ENCODE measurements at places on chromosomes 6 and 20.

DNA sequence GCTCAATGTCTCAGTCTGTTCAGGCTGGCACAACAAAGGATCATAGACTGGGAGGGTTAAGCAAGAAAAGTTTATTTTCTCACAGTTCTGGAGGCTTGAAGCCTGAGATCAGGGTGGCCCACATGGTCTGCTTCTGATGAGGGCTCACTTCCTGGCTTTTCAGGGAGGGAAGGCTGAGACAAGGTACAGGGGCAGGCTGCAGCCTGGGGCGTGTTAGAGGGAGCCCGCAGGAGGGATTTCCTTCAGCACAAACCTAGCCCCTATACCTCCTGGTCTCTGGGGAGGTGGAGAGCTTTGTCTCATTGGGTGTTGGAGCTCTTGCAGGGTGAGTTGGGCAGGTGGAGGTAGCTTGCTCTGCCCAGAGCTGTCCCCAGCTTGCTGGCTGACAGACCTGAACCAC lies 81.1 kb upstream of the GPR6 start:
- DNase-seq: no peak

GRCh38 chr20:53413186-53413631 lies 180.4 kb downstream of the ZNF217 start:
- peak; percentile 36 for DNase-seq

DNA sequence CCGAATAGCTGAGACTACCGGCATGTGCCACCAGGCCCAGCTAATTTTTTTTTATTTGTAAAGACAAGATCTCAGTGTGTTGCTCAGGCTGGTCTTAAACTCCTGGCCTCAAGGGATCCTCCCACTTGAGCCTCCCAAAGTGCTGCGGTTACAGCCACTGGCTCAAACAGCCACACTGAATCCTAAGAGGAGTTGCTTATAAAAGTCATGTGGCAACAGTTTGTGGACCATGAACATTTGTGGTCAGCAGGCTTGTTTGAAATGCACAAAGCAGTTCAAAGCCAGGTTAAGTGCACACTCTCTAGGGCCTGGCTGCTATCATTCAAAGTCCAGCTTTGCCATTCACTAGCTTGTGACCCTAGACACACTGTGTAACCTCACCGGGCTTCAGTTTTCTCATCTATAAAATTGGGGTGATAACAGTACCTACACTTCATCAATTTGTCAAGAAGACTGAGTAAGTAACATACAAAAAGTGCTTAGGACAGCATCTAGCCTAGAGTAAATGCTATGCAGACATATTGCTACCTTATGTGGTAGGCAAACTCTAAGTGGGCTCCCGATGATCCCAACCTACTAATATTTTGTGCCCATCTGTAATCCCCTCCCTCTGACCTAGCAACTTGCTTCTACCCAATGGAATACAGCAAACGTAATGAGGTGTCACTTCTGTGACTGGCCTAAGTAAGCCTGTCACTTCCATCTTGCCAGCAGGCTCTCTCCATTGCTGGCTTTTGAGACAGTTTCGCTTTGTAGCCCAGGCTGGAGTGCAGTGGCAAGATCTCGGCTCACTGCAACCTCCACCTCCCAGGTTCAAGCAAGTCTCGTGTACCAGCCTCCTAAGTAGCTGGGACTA lies 122.9 kb downstream of the ZMYND8 start:
- DNase-seq: no peak

- DNase-seq: no peak
These were observed 89.8 kb upstream of the ATXN1 start for GRCh38 chr6:16851044-16851540.

GRCh38 chr6:22906091-22906549 lies 336.8 kb downstream of the HDGFL1 start:
- DNase-seq: no peak

- DNase-seq: no peak
These were observed 656.1 kb downstream of the EPHA7 start for GRCh38 chr6:92763274-92763584.

DNA sequence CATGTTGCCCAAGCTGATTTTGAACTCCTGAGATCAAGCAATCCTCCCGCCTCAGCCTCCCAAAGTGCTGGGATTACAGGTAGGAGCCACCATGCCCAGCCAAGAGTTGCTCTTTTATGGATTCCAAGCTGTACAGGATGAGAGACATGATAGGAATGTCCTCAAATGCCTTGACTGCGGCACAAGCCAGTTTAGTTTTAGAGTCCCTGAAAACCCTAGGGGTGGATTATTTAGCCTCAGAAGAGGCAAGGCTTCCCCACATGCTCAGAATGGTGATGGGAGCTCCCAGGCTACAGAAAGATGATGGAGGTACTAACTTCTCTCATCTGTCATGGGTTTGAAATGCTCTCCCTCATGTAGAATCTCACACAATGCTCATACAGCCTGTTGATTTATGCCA lies 280.5 kb upstream of the PRND start:
- DNase-seq: no peak

- no peak for DNase-seq
These were observed 31.8 kb downstream of the PIM1 start for GRCh38 chr6:37201726-37202125.

DNA sequence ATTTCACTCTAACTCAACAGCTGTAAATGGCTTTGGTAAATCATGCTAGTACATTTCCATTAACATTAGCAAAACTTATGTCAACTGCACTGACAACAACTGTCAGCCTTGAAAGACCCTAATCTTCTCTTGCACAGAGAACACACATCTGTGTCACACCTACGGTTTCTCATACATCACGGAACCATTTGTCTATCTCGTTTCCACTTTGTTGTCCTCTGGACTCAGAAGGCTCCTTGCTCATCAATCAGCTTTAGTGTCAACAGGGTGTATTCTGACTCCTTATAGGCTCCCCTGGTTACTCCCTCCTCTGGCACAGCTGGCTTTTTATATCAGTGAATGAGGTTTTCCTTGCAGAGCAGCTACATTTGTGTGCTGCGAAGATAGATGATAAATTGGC lies 49.3 kb downstream of the CD83 start:
- no peak for DNase-seq

GRCh38 chr20:41818991-41819390 lies 200.8 kb upstream of the CHD6 start:
- no peak for DNase-seq

- no peak for DNase-seq
These were observed 104.9 kb downstream of the SNX5 start for GRCh38 chr20:17863577-17864292.

DNA sequence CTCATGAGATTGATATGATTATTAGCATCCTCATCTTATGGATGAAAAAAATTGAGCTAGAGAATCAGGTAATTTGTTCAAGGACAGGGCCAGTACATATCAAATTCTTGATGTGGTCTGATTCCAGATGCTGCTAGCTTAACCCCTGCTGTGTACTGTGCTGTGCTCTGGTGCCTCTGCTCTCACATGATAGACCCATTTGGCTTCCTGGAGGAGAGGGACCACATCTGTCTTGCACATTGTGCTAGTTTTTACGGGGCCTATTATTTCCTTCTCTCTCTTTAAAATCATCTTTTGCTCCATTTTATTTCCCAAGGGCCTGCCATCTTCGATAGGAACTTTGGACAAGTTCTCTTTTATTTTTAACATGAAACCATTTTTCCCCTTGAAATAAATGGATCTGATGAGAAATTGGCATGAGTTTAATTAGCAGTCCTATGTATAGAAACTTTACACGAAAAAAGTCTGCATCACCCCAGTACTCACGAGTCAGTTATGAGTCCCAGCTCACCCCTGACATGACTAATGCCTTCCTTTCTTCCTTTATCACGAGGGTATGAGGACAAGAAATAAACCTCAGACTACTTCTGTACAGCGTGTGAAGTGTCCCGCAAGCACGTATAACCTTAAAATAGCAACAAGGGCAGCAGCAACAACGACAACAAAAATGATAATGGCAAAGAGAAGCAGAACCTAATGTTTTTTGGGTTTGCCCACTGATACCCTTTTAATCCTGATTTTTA lies 26.5 kb downstream of the CD109 start:
- DNase-seq: no peak

- no peak for DNase-seq
These were observed 57.1 kb downstream of the GOPC start for GRCh38 chr6:117545161-117545595.

DNA sequence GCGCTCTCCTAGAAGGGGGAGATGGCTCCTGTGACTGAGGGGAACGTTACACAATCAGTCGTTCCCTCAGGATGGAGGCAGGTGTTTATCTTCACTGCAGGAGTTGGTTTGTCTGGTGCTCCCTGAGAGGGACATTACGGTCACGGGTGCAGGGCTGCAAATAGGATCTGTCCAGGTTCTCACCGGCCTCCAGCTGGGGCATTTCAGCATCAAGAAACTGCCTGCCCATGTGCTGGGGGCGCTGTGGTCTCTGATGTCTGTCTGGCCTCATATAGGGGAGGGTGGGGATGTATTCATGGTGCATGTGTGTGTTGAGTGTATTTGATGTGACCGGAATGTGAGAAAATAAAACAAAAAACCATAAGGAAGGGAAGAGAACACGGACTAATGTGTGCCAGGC lies 77.1 kb downstream of the TBC1D7 start:
- DNase-seq: no peak

- no peak for DNase-seq
These were observed 143.1 kb upstream of the PCSK2 start for GRCh38 chr20:17083738-17084137.

DNA sequence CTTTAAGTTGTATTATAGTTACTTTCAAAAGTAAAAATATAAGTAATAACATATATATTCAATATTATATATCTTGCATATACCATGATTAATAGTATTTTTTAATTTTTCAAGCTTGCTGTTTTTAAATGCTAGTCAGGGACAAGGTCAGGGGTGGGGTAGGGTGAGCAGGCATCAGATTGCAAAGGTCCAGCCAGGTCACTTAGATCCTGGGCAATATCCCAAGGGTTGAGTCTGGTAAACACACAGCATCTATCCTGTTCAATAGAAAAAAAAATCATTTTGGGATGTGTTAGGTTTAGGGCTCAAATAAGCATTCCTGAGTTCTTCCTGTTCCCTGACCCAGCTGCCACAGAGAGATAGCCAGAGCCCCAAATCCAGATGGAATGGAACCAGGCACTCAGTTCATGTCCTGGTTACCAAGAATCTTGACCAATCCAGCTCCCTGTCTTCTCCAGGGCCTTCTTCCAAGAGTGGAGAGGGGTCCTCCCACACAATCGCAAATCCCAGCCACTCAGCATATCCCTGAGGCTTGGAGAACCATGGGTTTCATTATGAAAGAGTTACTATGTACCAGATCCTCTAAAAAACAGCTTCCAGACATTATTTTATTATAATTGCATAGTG lies 134.9 kb upstream of the TOP1 start:
- DNase-seq: no peak

DNA sequence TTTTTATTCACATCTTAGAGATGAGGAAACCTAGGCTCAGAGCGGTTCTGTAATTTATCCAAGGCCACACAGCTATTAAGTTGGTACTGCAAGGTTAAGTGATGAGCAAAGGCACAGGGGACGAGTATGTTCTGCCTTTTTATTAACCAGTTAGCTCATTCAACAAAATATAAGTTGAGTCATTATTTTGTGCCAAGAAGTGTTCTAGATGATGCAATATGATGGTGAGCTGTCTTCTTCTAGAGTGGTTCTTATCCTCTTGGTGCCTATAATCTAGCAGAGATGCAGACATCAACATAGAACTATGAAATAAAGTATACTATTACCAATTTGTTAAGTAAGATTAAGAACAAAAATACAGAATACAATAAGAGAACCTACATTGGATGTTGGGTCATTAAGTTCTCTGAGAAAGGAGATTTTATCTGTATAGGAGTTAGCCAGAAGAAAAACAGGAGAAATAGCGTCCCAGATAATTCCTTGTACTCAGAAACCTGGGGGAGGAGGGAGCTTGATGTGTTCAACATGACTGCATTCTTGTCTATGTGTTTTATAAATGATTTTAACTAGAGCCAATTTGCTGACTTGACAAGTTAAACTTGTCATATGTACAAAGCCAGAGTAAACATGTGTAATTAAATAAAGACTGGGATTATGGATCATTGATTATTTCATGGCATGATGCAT lies 122.3 kb downstream of the TBXT start:
- DNase-seq: no peak

GRCh38 chr6:107658920-107659865 lies 164.9 kb downstream of the SCML4 start:
- no peak for DNase-seq

GRCh38 chr20:59575653-59576052 lies 28.7 kb upstream of the PHACTR3 start:
- DNase-seq: no peak

DNA sequence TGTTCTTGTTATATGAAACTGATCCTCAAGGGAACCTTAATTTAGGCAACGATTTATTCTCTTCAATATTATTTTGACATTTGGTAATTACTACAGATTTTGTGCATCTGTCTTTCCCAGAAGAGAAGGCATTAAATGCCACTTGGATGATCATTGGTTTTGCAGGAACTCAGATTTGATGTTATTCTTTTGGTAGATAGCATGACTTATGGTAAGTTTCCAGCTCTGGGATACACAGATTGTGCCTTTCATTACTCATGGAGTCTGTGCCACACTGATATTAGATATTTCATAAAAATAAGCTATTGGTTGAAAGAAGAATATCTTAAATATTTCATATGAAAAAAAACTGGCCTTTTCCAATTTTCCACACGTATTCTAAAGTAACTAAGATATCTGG lies 120.1 kb downstream of the AIG1 start:
- no peak for DNase-seq

DNA sequence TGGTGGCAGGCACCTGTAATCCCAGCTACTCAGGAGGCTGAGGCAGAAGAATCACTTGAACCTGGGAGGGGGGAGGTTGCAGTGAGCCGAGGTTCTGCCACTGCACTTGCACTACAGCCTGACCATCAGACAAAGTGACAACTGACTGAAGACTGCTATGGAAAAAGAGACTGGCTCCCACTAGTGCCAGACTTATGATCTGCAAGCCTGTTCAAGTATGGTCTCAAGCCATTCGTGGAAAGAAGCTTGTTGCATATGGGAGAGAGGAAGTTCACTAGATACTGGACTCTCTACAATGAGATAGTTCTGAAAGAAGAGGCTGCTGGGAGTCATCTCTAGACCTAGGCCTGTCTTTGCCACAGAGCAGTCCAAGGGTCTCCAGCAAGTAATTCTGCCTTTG lies 26.7 kb downstream of the MDN1 start:
- DNase-seq: no peak

DNA sequence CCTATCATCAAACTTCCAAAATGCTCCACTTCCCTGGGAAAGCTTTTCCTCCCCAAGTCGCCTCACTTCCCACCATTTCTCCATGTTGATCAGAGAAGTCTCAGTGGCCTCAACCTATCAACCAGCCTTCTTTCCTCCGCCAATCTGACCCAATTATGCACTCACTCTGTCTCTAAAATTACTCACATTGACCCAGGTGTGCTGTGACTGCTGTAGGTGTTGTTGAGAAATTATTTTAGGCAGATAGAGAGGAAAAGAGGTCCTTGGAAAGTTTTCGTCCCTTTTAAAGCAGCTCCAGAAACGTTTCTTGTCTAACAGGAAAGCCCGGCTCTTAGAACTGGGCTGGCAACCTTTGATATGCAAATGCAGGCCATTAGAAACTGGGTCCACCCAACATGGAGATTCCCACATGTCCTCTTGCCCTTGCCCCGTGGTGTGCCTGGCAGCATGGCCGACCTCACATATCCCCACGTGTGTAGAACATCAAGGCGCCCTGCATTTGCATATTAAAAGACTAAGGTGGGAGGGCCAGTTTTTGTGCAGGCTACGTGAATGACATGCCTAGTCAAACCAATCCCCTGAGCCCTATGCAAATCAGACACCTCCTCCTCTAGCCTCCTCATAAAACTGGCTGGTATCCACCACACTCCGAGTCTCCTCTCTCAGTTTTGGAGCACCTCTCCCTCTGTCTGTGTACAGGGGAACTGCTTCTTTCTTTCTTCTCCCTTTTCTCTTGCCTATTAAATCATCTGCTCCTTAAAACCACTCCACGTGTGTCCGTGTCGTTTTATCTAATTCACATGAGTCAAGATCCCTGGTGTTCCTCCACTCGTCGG lies 12.9 kb downstream of the IPCEF1 start:
- DNase-seq: no peak
